ENCODE measurements at places on chromosomes 13 and 19. TPM values are rescaled to one million over a fixed set of nuclear protein-coding genes. Genes with fewer than 3 reads are reported as not detected.
A peak's percentile ranks its signal among the peaks of the same experiment; 100 is the strongest.

DNA sequence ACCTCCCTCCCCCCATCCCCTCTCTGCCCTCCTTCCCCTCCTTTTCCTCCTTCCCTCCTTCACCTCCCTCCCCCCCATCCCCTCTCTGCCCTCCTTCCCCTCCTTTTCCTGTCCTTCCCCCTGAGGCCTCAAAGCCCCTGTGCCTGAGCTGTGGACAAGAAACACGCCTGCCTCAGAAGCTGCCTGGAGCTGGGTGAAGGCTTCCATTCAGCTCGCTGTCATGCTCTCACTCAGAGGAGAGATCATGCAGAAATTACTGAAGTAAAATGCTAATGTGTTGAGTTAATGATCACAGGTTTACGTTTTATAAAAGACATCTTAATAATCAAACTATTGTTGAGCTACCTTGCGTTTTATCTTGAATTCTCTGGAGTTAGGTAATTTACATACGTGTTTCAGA is 114.5 kb downstream of the ATP11A start:
- no peak for DNase-seq

DNA sequence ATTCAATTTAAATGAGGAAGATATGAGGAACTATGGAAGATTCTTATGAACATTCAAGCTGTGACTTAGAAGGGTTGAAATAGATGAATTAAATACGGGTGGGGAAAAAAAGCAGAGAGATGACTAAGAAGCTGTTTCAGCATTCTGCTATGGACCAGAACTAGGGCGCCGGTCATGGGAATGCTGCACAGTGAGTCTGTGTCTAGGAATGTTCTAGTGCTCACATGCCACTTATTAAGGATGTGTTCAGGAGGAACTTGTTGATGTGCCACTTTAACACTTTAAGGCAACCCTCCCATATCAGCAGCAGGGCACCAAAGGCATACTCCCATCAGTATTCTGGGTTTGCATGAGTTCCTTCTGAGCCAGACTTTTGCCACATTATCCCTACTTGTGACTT is 152.1 kb downstream of the POSTN start:
- DNase-seq: no peak

- no peak for DNase-seq
Measured at GRCh38 chr13:30654430-30654829, 36.7 kb downstream of the USPL1 start.

- no peak for DNase-seq
Measured at GRCh38 chr19:46931202-46931601, 70.4 kb downstream of the ARHGAP35 start.

DNA sequence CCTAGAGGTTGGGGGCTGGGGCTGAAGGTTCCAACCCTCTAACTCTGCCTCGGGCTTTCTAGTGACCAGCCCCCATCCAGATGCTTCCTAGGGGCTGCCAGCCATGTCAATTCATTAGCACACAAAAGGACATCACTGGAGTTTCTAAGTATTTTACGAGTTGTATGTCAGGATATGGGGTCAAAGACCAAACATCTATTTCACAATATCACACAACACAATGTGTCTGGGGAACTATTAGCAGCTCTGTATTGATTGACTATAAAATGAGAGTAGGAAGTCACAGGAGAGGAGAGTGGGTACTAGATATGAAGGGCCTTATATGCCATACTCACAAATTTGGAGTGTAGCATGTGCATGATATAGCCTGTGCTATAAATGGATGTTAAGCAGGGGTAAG is 42.1 kb downstream of the LPAR6 start:
- no peak for DNase-seq

GRCh38 chr13:49320975-49321374 is 73.2 kb downstream of the CDADC1 start:
- no peak for DNase-seq

- peak; percentile 98 for DNase-seq
Measured at GRCh38 chr19:58581227-58582141, 8.3 kb upstream of the MZF1 start.

DNA sequence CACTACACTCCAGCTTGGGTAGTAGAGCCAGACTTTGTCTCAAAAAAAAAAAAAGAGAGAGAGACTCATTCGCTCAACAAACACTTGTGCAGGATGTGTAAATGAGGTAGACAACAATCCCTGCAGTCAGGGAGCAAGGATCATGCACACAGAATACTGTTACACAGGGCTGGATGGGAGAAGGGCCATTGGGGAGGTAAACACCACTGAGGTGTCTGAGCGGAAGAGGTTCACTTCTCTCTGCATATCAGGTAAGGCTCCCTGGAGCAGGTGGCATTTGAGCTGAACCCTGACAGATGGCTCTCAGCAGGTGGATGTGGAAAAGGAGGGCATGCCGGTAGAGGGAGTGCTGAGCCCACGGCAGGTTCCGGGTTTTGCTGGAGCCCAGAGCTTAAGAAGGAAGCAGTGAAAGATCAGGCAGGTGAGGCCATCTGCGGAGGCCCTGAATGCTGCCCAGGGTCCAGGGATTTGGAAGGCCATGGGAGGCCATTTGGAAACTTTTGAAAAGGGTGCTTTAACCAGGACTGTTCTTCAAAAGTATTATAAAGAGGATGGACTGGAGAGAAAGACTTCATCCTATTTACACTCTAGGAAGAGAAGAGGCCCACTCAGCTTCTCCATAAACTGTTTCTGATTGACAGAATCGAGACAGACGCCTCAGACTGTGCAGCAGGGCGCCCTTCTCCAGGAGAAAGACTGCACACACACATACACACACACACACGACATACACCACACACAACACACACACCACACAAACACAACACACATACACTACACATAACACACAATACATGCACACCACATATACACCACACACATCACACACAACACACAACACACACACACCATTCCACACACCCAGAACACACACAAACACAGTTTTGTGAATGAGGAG is 199.4 kb downstream of the USP12 start:
- peak; percentile 65 for DNase-seq

GRCh38 chr13:30313311-30313710 is 6.0 kb upstream of the KATNAL1 start:
- DNase-seq: no peak

DNA sequence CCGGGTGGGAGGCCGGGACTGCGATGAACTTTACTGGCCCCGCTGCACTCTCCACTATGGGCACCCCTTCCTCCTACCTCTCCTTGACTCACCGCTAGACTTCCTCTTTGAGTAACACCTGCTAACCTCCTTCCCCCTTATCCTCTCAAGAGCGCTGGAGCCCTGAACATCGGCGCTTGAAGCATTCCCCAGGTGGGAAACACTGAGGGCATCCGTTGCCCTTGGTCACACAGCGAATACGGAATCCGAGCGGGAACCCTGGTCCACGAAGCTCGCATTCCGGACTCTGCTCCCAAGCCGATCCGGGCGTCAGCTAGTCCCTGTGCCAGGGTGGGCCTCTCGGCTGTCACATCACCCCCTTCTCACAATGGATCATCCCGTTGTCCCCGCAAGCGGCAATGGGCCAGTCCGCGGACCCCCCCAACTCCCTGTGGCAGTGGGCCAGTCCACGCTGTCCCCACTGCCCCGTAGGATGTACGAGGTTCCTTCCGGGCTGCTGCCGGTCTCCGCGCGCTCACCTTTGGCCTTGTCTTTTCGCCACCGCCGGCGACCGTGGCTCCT is 4.2 kb downstream of the LIPE start:
- peak; percentile 66 for DNase-seq

- no peak for DNase-seq
Measured at GRCh38 chr13:60944863-60945262, 470.8 kb downstream of the PCDH20 start.

- no peak for DNase-seq
Measured at GRCh38 chr13:91212231-91212630, 135.3 kb upstream of the MIR17HG start.

Gene PET100
- total RNA-seq: 93.9 TPM

GRCh38 chr13:35833031-35833430 is 298.2 kb downstream of the DCLK1 start:
- no peak for DNase-seq

GRCh38 chr13:58461217-58461616 is 829.7 kb downstream of the PCDH17 start:
- no peak for DNase-seq

DNA sequence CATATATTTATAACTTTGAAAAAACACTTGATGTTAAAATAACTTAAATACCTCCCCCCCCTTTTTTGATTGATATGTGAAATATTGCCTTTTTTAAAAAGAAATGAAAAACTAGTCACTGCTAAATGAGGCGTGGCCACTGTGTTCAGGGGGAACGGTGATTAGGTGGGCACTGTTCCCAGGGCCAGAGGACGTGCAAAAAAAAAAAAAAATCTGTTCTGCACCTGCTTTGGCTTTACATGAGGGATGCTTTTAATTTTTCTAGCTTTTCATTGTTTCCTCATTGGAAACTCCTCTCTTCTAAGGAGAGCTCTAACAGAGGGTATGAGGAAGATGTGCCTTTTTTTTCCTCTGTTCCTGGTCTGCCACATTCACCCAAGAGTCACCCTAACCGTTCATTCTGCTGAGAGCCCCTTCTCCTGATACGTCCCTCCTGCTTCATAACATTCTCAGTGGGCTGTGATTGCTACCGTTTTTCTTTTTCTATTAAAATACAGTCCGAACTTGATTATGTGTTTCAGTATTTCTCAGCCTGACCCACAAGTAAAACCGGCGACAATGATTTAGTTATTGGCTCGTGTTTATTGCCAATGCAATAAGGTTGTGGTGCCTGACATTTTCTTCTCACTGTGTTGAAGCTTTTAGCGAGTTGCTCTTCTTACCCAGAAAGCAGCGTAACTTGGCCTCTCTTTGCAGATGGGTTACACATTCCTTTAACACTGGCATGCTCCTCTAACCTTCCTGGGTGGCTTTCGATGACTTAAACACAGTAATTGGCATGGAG is 64.8 kb upstream of the ZNF536 start:
- DNase-seq: no peak

GRCh38 chr13:91085127-91085526 is 262.4 kb upstream of the MIR17HG start:
- no peak for DNase-seq

DNA sequence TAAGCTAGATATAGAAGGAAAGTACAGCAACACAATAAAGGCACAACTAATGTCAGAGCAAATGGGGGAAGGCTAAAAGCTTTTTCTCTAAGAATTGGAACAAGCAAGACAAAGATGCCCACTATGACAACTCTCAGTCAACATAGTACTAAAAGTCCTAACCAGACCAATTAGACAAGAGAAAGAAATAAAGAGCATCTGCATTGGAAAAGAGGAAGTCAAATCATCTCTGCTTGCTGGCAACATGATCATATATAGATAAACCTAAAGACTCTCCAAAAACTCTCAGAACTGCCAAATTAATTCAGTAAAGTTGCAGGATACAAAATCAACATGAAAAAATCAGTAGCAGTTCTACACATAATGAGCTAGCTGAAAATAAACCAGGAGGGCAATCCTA is 542.0 kb downstream of the DIAPH3 start:
- DNase-seq: no peak

DNA sequence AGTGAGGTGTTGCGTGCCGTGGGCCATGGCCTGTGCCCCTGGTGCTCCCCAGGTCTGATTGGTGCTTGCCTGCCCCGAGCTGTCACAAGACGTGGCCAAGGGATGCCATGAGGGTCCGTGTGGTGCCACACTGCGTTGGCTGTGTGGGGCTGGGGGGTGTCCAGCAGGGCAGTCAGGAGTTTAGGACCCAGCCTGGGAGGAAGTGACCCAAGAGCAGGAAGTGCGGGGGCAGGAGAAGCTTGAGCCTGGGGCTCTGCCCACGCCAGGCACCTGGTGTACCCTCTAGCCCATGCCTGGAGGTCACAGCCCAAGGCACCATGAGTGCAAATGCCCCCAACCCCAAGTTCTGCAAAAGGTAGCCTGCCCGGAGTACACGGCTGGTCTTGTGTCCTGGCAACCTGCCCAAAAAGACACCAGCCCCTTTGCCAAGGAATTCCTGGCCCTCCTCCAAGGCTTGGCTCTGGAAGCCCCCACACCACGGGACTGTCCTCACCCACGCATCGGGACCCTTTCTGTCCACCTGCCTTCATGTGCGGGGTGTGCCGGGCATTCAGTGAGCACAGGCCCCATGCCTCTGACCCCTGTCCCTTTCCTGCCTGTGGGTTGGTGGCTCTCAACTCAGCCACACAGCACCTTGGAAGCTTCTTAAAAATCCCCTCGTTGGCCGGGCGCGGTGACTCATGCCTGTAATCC is 24.9 kb downstream of the MPND start:
- peak; percentile 38 for DNase-seq

Gene MBD3L2
- total RNA-seq: not detected

Gene C19orf47
- 14.6 TPM for total RNA-seq

- no peak for DNase-seq
Measured at GRCh38 chr19:44202470-44202869, 9.9 kb upstream of the ZNF227 start.

Data from activated naive CD4-positive, alpha-beta T cell treated with anti-CD3 and anti-CD28 coated beads for 36 hours (primary cell).